Esophagus mucosa (tissue), 1 donor: ENCODE measurements at places on chromosomes 12 and 14. TPM values are rescaled to one million over a fixed set of nuclear protein-coding genes. Genes with fewer than 3 reads are reported as not detected.

NXPH4 gene
- 6.7 TPM for total RNA-seq

- ATAC-seq, result peak; percentile 96
Observed at GRCh38 chr12:75641031-75641780, 129.8 kb upstream of the KRR1 start.

SMOC1 gene
- total RNA-seq, result 0.12 TPM

GRCh38 chr14:99023371-99023770 is 248.6 kb downstream of the BCL11B start:
- ATAC-seq, result peak; percentile 66

ACSM4 gene
- not detected for total RNA-seq

DNA sequence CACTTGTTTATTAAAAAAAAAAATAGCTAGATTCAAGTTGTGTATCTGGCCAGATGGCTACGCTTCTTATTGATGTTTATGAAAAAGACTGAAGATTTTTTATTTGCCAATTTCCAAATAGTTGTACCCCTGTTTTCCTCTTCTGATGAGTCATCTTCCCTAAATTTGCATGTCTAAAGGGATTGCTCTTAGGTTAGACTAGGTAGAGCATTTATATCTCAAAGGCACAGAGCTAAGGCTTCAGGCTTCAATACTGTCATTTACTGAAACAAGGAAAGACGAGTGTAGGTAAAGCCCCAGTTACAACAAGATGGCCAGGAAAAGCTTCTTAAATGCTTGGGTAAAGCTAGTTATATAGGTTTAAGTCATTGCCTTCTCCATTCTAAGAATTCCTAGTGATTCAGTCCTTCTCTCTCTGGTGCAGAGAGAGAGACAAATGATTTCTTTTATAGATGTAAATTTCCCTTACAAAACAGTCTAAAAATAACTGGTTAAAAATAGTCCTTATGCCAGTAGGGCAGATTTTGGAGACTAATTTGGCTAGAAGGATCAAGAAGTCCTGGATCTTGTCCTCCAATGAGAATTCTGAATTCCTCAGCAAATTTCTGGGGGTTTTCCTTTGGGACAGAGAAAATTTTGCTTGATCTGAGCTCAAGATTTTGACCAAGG is 26.1 kb downstream of the LEMD3 start:
- peak; percentile 51 for ATAC-seq

DNA sequence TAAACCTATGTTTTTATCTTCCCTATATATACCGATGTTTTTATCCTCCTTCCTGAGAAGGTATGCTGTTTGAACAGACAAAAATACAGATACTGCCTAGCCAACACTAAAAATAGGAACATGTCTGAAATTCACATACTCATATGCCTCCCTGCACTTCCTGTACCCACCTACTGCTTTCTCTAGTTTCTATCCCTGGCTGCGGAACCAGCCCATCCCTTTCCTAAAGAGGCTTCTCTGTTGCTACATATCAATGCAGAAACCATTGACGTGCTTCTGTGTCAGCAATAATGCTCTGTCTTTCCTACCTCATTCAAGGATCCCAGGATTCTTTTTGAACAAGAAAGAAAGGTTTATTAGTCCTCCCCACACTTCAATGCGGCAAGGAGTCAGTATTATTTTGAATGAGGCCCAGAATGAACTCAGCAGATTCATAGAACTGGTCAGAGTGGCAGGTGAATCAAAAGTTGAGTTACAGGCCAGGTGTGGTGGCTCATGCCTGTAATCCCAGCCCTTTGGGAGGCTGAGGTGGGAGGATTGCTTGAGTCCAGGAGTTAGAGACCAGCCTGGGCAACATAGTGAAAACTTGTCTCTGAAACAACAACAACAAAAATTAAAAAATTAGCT is 67.8 kb upstream of the NAP1L1 start:
- ATAC-seq, result no peak

- ATAC-seq, result no peak
Observed at GRCh38 chr14:52076334-52076733, 7.5 kb upstream of the NID2 start.

CARMIL3 gene
- 0.48 TPM for total RNA-seq

GRCh38 chr12:57430112-57430930 is 522 bp downstream of the R3HDM2 start:
- peak; percentile 65 for ATAC-seq
